K562 (cell line): ENCODE measurements at places on chromosomes 16 and 17. TPM values are rescaled to one million over a fixed set of nuclear protein-coding genes. Genes with fewer than 3 reads are reported as not detected.

The SULT1A1 gene
- polyA plus RNA-seq: 15.6 and 15.8 TPM in 2 replicates

The NEUROD2 gene
- polyA plus RNA-seq: not detected in 2 replicates

The GPR179 gene
- not detected in 2 replicates for polyA plus RNA-seq

DNA sequence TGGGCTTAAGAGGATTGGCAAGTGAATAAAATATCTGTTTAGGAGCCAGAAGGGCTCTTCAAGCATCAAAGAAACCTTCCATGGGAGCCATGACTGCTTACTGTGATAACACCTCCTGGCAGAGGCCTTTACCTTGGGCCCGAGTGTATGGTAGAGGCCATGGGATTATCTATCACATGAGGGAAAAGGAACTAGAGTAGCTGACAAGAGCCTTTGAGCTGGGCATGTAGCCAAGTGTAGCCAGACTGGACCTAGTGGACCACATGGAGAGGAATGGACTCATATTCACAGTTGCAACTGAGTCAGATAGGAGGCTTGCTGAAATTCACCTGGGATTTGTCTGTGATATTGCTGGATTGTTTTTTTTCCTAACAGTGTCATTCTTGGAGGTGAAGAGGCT lies 276.0 kb upstream of the ZFHX3 start:
- no peak for DNase-seq

- no peak for DNase-seq
These were observed 13.0 kb downstream of the PIP4K2B start for GRCh38 chr17:38786372-38786771.

- DNase-seq: no peak
These were observed 29.4 kb downstream of the OR1D5 start for GRCh38 chr17:3033741-3034577.

DNA sequence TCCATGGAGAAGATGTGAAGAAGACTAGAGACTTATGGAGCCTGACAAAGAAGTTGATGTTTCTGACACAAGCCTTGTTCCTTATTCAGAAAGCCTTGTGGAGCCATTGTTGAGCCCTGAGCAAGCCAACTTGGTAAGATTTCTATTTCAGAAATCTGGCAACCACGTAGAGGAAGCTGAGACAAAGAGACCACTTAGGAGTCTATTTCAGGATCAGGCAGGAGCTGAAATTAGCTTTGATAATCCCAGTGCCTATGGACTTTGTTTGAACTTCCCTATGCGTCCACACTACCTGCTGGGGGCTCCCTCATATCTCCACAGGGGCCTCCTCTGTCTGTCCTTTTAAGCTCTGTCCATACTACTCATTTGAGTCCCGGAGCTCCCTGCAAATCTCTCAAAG lies 540.0 kb upstream of the GOT2 start:
- no peak for DNase-seq

- no peak for DNase-seq
These were observed 465.6 kb downstream of the HS3ST4 start for GRCh38 chr16:26157319-26157718.

- DNase-seq: no peak
These were observed 110.3 kb downstream of the TOX3 start for GRCh38 chr16:52436339-52437276.
